ENCODE measurements at places on chromosomes 1 and 21.

DNA sequence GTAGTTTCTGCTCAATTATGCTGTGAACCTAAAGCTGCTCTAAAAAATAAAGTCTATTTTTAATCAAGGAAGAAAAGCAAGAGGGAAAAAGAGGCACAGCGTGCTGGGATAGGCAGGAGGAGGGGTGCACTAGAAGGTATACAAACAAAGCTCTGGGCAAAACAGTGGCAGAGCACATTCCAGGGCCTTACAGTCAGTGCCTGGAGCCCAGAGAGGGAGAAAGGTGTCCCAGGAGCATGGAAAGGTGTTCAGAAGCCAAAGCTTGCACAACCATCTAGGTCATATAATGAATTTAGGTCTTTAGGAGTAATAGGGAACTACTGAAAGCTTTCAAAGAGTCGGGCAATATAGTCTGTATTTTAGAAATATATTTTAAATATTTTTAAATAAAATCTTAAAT lies 163.6 kb upstream of the PALMD start:
- H3K27me3 ChIP-seq, result peaks cover 18% of the 10 kb centered on the region
- H3K4me1 ChIP-seq, result no peaks in the 10 kb centered on the region
- DNase-seq, result no peak
- H3K27ac ChIP-seq, result no peak overlapping the region
- no peaks in the 10 kb centered on the region for H3K36me3 ChIP-seq

DNA sequence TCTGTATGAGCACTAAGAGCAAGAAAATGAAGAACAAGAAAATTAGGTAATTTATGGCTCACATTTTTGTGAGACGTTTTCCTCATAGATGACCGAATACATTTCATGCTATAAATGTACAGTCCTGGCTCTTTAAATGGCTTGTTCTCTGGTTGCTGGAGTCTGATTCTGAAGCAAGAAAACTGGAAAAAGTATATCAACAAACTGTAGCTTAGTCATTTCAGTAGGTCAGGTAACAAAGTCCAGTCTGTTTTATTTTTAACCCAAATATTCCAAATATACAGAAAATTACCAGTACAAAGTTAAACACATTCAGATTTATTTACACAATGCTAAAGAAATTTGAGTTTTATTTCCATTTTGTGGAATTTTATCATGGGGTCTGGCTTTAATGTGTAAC lies 2.5 kb upstream of the MYBPHL start:
- no peak for DNase-seq
- H3K4me3 ChIP-seq, result no peak overlapping the region
- no peak overlapping the region for H3K27ac ChIP-seq
- no peaks in the 10 kb centered on the region for H3K27me3 ChIP-seq
- H3K36me3 ChIP-seq, result no peaks in the 10 kb centered on the region

- DNase-seq, result no peak
- H3K27me3 ChIP-seq, result no peaks in the 10 kb centered on the region
- no peak overlapping the region for H3K4me3 ChIP-seq
- peaks cover 5% of the 10 kb centered on the region for H3K4me1 ChIP-seq
- H3K36me3 ChIP-seq, result no peaks in the 10 kb centered on the region
Measured at GRCh38 chr1:212485913-212486618, 53.3 kb downstream of the NENF start.

DNA sequence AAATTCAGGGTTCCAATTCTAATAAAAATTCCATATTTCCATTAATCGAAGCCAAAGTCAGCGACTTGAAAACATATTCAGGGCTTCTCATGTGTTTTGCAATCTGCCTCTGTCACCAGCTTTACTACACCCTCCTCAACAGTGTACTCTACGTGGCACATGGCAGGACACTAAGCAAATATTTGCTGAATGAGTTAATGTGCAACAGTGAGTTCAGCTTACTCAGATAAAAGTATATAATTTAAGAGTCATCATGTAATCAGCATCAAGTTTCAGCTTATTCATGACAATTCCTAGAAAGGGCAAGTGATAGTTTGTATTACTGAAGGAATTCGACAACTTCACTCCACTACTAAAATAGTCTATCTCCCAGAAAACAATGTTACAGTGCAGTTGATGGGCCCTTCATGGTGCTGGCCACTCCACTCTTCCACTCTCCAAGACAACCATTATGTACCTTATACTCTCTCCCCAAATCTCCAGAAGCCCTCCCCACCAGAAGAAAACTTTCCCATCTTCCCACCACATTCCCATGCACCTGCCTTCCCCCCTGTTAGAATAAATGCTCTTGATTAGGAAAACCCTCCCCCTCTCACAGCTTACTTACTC lies 97.3 kb downstream of the TTLL7 start:
- no peak overlapping the region for H3K4me3 ChIP-seq
- DNase-seq, result no peak

DNA sequence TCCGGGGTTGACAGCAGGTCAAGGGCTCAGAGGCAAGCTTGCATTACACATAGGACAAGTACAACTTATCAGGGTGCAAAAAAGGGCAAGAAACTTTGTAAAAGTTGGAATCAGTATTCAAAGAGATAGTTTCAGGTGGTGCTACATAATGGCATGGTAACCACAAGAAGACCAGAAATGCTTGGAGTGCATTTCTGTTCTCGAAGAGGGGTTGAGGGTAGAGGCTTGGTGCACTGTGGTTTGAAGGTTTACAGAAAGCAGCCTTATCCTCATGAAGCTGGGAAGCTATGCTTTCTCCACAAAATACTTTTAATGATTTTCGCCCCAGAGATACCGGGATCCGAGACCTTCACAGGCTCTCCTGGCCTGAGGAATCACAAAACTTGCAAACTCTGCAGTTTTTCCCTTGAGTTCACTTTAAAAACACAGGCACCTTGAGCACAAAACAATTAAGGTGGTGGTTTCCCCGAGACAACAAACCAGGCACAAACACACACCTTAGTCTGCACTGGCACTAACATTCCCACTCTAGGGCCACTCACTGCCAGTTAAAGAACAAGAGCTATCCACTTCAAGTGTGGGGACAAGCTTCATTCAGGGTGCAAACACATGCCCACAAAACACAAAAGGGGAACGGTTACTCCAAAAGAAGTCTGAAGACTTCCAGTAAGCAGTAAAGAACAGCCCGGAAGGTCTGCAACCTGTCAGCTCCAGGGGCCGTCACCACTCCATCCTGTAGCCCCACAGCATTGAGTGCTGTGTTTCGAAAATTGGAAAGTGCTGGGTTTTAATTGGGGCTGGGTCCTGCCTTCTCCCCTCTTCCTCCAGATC lies 29.8 kb upstream of the NFIA start:
- H3K27me3 ChIP-seq, result peaks cover 65% of the 10 kb centered on the region
- no peaks in the 10 kb centered on the region for H3K36me3 ChIP-seq
- no peak for DNase-seq
- H3K27ac ChIP-seq, result no peak overlapping the region

DNA sequence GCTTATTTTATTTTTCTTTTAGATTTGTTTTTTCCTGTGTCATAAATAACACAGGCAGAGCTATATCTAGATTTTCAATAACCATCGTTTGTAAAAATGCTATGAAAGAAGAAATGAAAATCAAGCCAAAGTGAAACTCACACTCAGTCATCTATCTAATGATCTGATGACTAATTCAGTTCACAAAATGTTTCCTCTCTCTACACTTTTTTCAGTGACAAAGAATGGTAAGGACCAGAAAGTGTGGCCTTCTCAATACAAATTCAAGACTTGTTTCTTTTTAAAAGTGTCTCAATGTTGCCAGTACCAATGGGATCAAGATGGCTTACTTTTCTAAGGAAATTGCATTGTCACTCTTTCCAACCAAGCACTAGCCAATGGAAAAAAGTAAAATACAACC lies 282.8 kb upstream of the PKN2 start:
- DNase-seq, result no peak
- no peaks in the 10 kb centered on the region for H3K27me3 ChIP-seq
- H3K4me3 ChIP-seq, result no peak overlapping the region
- H3K4me1 ChIP-seq, result no peaks in the 10 kb centered on the region
- H3K27ac ChIP-seq, result no peak overlapping the region

- H3K4me3 ChIP-seq, result no peak overlapping the region
- peaks cover 5% of the 10 kb centered on the region for H3K4me1 ChIP-seq
- H3K27me3 ChIP-seq, result no peaks in the 10 kb centered on the region
- H3K27ac ChIP-seq, result no peak overlapping the region
- no peak for DNase-seq
Measured at GRCh38 chr21:44760376-44760775, 41.2 kb downstream of the UBE2G2 start.

Data from activated naive CD8-positive, alpha-beta T cell treated with anti-CD3 and anti-CD28 coated beads for 36 hours (primary cell).